ENCODE measurements at places on chromosomes 16 and 17. TPM values are rescaled to one million over a fixed set of nuclear protein-coding genes. Genes with fewer than 3 reads are reported as not detected.

DNA sequence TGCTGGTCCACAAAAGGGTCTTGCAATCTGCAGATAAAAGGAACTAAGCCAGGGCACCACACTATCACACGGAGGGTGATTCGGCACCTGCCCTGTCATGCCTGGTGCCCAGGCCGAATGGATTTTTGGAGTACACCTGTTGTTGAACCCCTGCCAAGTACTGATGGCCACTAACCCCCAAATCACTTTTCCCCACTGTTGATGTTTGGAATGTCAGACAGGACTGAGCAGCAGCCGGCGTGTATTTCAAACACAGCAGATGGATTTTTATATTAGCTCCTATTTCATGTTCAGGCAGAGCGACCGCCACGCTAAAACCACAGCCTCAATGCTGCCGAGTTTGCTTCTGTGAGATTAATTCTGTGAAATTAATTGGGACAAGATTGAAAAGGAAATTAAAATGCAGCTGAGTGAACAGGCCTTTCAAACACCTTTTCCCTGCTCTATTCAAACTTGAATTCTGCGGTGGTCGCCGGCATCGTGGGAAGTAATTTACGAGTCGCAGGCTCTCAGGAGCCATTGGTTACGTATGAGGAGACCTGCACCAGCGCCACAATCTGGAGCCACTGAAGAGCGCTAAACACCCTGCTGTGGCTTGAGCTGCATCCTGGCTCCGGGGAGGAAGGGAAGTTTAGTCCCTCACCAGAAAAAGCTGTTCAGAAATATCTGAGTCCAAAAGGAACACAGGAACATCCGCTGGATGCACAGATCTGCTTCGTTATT, 48.5 kb downstream of the SNX11 start:
- no peak for DNase-seq

DNA sequence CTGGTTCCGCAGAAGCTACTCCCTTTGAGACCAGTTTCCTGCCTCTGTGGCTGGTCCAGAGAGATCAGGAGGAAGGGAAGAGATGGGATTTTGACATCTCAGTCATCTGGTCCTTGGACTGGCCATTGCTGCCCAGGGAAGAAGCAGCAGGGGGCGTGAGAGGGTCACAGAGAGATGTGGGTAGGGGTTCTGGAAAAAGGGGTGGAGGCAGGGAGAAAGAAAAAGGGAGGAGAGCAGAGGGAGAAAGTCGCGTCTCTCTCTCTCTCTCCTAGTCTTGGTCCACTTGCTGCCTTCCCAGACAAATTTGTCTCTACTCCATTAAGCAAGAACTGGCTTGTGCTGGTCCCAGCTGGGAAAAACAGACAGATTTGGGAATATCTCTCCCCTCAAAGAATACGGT, 4.4 kb downstream of the SHBG start:
- DNase-seq: peak; percentile 56

DNA sequence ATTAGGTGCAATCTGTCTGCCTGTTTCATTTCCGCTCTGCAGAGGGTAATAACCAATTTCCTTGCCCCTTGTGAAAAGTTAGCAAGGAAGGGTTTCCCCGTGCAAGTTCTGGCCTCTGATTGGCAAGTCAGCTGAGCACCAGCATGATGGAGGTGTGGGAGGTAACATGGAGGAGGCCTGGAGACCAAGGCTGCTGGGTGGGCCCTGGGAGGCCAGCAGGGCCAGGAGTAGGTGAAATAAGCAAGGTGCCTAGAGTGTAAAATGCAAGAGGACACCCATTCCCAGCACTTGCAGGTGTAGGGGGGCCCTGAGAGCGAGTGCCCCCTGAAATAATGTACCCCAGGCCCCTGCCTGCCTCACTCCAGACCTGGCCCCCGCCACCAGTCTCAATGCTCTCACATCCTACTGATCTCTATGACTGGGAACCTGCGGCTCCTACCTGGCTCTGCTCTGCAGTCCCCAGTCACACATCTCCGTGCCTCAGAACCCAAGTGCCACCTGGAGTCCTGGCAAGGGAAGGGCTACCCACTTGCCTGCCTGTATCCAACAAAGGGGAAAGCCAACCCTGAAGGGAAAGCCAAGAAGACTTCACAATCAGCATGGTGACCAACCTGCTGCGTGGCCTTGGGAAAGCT, 116.2 kb downstream of the C16orf78 start:
- no peak for DNase-seq

GRCh38 chr16:23902748-23903414, 67.1 kb downstream of the PRKCB start:
- DNase-seq: no peak

DNA sequence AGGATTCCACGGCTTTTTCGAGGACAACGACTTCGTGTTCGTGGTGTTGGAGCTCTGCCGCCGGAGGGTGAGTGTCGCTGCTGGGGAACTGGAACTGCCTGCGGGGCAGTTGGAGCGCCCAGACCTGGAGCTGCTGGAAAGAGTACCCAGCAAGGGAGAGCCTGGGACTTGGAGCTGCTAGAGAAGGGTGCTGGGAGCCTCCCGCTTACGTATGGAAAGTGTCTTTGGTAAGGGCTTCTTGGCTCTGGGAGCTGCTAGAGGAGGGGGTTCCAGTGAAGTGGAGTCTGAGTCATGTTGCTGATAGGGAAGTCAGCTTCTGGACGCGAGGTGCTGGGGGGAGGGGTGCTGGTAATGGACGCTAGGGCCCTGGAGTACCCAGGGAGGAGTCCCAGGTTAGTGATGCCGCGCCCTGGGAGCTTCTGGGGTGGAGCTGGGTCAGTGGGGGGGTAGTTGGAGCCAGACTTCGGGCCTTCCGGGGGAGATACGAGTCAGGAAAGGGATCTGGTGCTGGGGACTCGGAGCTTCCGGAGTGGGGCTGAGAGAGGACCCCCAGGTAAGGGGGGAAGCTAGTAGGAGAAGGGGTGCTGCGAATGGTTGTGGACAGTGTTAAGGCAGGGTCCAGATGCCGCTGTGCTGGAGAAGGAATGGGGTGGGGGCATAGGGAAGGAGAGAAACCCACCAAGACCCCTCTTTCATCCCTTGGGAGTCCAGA, 741 bp downstream of the PLK1 start:
- no peak for DNase-seq

DNA sequence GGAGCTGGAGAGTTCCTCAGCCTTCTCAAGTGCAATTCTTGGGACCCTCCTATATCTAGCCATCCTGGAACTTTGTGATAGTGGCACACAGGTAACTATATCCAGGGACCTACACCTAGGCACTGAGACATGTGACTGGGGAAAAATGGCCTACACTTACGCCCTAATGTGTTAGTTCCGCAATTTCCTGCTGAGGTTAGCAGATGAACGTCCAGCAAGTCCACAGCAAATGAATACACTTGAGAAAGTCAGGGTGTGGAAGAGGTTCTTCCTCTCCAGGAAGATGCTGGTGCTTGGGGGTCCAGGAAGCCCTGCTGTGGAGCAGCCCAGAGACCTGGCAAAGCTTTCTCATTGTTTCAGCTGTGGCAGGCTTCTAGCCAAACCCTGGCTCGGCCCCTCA, 20.8 kb downstream of the PIK3R5 start:
- no peak for DNase-seq

GRCh38 chr16:75238853-75239541, 12.4 kb downstream of the BCAR1 start:
- no peak for DNase-seq

- DNase-seq: no peak
These were observed 791 bp downstream of the MCRIP2 start for GRCh38 chr16:642189-643049.

DNA sequence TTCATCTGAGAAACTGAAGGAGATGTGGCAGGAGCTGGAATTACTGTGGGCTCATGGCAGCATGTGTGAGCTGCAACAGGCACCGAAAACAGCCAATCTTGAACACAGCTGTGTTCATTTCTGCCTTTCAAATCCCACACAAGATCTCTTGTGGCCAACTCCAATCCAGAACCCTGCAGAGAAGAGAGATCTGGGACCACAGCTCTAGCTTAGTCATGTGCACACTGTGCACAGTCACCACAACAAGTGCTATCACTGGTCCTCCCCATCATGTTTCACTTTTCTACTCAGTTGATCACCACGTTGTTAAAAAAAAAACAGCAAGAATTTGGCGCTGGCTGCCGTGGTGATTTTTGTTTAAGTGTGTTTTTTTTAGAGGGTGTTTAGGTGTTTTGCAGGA, 254.5 kb upstream of the ELAC2 start:
- DNase-seq: no peak

DNA sequence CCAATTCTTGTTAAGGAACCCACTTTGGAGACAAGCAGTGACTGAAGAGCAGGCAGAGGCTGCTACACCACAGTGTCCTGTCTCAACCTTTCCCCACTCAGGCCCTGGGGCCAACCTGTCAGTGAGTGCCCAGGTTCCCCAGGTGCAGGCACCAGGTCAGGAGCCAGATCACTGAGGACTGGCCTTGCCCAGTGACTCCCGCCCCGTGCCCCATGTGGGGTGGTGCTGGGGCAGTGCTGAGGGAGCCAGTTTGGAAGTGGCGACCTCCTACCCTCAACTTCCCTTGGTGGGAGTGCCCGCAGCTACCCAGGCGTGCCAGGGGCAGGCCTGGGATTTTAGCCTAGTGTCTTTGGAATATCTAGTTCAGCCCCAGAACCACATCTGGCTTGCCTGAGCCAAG, 29.3 kb downstream of the SREBF1 start:
- no peak for DNase-seq

GRCh38 chr17:70378076-70378475, 208.7 kb downstream of the KCNJ2 start:
- DNase-seq: no peak

Gene OR1A1
- polyA plus RNA-seq: 0.04 TPM

Gene CACNG5
- 3.5 TPM for polyA plus RNA-seq

Gene ZP2
- polyA plus RNA-seq: not detected

Gene GPR179
- polyA plus RNA-seq: 0.40 TPM

Gene DHX58
- polyA plus RNA-seq: 7.1 TPM

Gene CLEC18A
- polyA plus RNA-seq: 58.5 TPM

Gene CYGB
- polyA plus RNA-seq: 17.4 TPM

Data from right renal pelvis (tissue), 4 donors.